ENCODE measurements at places on chromosomes 1 and 21.

DNA sequence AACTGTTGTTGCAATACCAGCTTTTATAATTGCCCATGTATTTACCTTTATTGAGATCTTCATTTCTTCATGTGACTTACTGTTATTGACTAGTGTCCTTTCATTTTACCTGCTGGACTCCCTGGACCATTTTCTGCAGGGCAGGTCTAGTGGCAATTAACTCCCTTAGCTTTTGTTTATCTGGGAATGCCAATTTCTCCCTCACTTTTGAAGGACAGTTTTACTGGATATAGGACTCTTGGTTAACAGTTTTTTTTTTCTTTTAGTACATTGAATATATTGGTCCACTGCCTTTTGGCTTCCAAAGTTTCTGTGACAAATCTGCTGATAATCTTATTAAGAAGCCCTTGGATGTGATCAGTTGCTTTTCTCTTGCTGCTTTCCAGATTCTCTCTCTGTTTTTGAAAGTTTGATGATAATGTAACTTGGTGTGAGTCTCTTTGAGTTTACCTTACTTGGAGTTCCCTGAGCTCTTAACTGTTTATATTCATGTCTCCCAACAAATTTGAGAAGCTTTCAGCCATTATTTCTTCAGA is 56.9 kb downstream of the COL18A1 start:
- H3K4me3 ChIP-seq = no peak overlapping the region
- no peaks in the 10 kb centered on the region for H3K27me3 ChIP-seq
- no peak overlapping the region for H3K27ac ChIP-seq
- no peaks in the 10 kb centered on the region for H3K36me3 ChIP-seq
- no peaks in the 10 kb centered on the region for H3K4me1 ChIP-seq
- DNase-seq = no peak

DNA sequence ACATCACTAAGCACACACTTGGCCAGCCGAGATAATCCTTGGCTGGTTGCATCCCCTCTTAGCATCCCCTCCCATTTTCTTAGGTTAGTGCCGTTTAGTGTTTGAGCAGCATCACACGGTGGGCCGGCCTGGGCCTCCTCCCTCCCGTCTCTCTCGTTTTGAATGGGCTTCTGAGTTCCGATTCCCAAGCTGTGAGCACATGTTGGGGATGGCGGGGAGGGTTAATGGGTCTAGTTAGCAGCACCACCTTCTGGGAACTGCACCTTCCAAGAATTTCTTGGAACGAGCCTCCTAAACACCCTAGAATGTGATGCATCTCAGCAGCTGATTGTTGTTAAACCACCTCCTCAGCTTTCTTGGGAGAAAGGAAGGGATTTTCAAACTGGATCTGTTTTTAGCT is 73.3 kb downstream of the CNIH3 start:
- H3K36me3 ChIP-seq = no peaks in the 10 kb centered on the region
- H3K4me1 ChIP-seq = no peaks in the 10 kb centered on the region
- H3K4me3 ChIP-seq = no peak overlapping the region
- DNase-seq = no peak
- H3K27ac ChIP-seq = no peak overlapping the region

GRCh38 chr1:153250166-153250565 is 9.3 kb upstream of the LORICRIN start:
- no peaks in the 10 kb centered on the region for H3K36me3 ChIP-seq
- H3K4me1 ChIP-seq = no peaks in the 10 kb centered on the region
- DNase-seq = no peak
- no peaks in the 10 kb centered on the region for H3K27me3 ChIP-seq
- no peak overlapping the region for H3K27ac ChIP-seq

DNA sequence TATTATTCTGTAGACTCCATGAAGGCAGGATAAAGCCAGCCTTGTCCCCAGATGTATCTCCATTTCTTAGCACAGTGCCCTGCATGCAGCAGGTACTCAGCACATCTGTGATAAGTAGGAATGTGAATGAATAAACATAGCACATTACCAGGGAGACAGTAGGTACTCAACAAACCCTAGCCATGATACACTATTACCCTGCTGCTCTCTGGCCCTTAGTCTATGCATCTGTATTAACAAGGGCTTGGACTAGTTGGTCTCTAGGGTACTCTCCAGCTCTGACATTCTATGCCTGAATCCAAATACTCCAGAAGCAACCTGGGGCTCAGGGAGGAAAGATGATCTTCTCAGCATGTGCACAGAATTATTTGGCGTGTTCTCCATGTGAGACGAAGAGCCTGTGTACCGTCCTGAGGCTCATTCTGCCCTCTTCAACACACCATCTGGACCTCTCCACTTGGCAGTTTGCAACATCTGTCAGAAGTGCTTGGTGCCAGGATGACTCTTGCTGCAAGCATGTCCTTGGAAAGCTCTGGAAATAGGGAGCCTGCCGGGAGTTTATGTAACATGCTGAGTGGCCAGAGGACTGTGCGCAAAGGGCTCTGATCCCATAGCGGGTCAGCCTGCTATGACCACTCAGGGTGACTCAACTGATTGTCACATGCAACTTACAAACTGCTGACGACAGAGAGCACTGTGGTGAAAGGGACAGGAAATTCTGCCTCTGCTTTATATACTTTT is 228.2 kb upstream of the USP24 start:
- no peak overlapping the region for H3K4me3 ChIP-seq
- no peaks in the 10 kb centered on the region for H3K4me1 ChIP-seq
- peak; percentile 10 for DNase-seq
- H3K36me3 ChIP-seq = no peaks in the 10 kb centered on the region

DNA sequence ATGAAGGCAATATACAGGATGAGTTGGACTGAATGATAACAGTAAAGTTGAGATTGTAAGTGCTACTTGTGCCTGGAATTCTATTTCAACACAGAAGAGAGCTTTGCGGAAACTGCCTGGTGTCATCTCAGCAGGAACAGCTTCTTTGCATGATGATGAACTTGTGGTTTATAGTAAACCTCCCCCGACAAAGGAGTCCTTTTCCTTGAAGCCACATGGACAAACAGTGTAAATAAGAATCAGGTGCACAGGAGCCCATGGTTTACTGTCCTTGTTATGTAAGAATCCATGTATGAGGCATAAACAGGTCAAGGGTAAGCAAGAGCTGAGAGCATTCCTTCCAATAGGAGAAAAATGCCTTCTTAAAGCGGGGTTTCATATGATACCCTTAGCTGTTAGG is 66.2 kb downstream of the PCNX2 start:
- H3K4me1 ChIP-seq = no peaks in the 10 kb centered on the region
- H3K36me3 ChIP-seq = no peaks in the 10 kb centered on the region
- no peaks in the 10 kb centered on the region for H3K27me3 ChIP-seq

GRCh38 chr1:225771661-225772322 is 5.8 kb upstream of the SRP9 start:
- H3K27me3 ChIP-seq = no peaks in the 10 kb centered on the region
- H3K4me1 ChIP-seq = peaks cover 22% of the 10 kb centered on the region
- H3K4me3 ChIP-seq = no peak overlapping the region
- no peak for DNase-seq
- H3K27ac ChIP-seq = peak overlapping the region; percentile 72
